GM12892 (cell line): ENCODE measurements at places on chromosomes 16 and 17.

GRCh38 chr17:16342979-16343378, 10.3 kb downstream of the CENPV start:
- DNase-seq: no peak

DNA sequence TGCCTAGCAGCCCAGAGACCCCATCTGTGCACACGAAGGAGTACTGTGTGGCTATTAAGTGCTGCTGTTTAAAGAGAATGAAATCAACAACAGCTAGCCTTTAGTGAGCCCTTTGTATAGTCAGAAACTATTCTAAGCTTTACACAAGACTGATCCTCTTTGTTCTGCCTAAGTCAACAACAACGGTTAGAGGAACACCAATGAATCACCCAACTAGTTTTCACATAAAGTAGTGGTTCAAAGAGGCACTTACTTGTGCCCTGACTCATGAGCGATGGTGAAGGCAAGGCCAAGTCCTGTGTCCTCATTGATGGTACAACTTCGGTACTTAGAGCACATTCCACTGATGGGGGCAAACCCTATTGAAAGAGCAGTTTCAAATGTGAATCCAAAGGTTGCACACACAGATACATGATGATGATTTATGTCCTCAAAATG, 75.8 kb downstream of the ADAMTS18 start:
- no peak for DNase-seq

DNA sequence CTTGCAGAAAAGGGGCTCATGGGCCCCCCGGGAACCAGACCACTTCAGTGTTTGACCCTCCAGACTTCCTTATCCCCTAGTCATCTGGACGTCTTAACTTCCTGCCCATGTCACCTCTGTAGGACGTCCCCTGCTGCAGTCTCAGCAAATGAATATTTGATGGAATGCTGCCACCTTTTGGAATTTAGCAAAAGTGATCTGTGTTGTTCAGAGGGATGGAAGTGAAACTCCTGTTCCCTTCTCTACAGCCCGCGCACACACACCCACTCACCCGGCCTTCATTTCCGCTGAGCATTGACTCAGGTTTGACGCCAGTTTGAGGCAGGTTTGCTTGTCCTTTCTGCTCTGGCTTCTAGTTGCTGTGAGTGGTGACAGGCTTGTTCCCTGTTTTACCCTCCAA, 507.2 kb upstream of the EEF2KMT start:
- no peak for DNase-seq

DNA sequence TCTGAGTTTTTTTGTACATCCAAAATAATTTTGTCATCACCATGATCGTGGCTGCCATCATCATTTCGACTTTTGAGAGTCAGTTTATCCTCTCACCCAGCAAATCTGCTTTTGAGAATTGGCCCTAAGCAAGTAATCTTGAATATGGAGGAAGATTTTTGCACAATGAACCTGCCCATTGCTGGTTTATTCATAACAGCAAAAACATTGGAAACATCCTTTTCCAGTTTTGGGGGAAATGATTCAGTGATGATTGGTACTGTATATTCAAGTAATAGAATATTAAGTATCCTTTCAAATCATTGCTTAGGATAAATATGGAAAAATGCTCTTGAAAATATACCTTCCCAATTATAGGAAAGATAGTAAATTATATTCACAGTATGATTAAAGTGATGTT, 53.1 kb downstream of the PRKCA start:
- DNase-seq: no peak

- no peak for DNase-seq
Measured at GRCh38 chr16:56367764-56368163, 57.6 kb downstream of the AMFR start.

- DNase-seq: no peak
Measured at GRCh38 chr16:31436221-31437045, 6.2 kb downstream of the ZNF843 start.

DNA sequence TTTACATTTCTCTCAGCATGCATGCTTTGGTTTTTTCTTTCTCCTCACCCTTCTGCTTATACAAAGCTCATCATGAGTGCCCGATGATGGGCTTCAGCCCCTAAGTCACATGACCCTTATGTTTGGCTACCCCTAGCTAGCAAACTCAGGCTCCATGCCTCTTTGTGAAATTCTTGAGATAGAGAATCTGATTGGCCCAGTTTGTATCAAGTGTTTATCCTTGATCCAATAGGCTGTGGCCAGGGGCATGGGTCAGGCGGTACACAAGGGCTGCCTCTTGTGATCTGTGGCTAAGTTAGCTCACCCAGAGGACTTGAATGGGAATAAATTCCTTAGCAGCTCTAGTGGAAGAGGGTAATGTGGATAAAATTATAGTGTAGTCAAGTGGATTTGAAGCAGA, 11.5 kb upstream of the TOX3 start:
- no peak for DNase-seq

DNA sequence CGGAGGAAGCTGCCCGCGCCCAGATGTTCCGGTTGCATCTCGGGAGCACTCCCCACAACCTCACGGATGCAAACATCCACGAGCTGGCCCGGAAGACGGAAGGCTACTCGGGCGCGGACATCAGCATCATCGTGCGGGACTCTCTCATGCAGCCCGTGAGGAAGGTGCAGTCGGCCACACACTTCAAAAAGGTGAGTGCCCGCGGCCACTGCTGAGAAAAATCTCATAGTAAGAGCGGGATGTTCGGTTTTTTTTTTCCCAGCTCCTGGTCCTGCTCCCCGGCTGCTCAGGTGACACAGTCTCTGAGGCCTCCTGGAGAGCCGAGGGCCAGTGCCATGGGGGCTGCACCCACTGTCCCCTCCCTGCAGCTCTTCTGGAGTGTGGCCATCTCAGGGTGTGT, 9.3 kb downstream of the PDF start:
- no peak for DNase-seq

- no peak for DNase-seq
Measured at GRCh38 chr17:75096082-75096625, 8.4 kb downstream of the SLC16A5 start.

GRCh38 chr16:3983081-3983520, 102.6 kb upstream of the CREBBP start:
- peak; percentile 51 for DNase-seq

GRCh38 chr17:57778306-57778705, 33.2 kb upstream of the CCDC182 start:
- DNase-seq: no peak

- no peak for DNase-seq
Measured at GRCh38 chr17:7843257-7843535, 9.2 kb downstream of the KDM6B start.

- DNase-seq: no peak
Measured at GRCh38 chr17:49224198-49224996, 6.2 kb downstream of the PHOSPHO1 start.

DNA sequence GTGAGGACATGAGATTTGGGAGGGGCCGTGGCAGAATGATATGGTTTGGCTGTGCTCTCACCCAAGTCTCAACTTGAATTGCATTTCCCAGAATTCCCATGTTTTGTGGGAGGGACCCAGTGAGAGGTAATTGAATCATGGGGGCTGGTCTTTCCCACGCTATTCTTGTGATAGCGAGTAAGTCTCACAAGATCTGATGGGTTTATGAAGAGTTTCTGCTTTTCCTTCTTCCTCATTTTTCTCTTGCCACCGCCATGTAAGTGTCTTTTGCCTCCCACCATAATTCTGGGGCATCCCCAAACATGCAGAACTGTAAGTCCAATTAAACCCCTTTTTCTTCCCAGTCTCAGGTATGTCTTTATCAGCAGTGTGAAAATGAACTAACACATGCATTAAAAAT, 40.6 kb downstream of the CCT6B start:
- no peak for DNase-seq

DNA sequence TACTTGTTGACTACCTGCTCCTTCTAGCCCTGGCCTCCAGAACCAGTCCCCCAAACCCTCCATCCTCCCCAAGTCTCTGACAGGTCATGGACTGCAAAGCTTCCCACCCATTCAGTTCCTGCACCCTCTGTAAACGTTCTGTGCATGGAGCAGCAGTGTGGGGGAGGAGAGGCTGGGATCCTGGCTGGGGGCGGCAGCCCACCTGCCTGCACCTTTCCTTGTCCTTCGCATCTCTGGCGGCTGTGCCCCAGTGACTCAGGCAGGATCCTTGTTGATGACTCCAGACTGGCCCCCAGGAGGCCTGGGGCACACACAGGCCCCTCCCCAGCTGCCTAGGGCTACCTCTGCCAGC, 1.6 kb upstream of the PKMYT1 start:
- DNase-seq: no peak

DNA sequence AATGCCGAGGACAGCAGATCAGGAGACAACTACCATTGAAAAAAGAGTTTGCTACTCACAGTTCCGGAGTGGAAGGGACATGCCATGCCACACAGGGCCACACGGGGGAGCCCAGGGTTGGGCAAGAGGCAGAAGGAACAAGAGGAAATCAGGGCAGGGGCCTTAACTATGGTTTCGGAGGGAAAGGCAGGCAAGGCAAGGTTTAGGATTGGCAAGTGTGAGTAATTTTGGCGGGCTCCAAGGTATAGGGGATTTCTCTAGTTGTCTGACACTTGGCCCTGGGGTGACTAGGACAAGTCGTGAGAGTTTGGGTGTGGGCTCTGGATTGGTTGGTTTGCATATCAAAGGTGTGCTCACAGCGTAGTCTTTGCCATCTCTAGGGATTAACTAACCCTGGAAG, 27.0 kb upstream of the NTN1 start:
- no peak for DNase-seq

DNA sequence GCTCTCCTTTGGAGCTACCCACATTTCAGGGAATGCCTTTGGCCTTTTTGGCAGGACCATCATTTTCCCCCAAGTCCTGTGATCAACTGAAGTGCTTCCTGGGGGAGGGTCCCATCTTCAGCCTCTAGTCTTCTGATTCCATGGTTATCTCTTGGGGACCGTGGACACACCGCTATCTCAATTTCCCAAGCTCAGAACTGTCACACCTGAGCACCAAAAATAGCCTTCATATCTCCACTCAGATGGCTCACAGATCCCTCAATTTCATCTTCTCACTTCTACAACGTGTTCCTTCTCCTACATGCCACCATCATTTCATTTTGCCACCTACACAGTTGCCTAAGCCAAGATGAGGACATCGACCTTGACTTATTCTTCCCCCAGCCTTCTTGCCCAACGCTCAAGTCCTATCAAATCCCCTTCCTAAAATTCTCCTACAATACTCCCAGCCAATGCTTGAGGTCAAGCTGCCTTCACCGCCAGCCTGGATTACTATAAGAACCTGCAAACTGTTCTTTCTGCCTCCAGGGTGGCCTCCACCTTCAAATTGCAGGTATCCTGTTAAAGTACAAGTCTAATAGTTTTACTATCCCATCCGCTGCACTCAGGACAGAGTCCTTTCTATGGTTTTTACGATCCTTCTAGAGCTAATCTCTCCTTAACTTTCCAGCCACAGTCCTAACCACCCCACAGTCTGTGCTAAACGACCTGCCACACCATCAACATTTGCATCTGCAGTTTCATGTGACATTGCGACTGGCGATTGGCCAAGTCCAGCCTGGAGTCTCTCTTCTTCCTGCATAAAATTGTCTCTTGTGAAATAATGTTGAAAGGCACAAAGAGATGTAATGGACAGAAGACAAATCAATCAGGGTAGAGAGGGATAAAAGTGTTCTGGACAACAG, 6.2 kb downstream of the ATP6V0D1 start:
- no peak for DNase-seq

- DNase-seq: no peak
Measured at GRCh38 chr17:47935961-47936360, 5.4 kb upstream of the PNPO start.

GRCh38 chr16:69880640-69881133, 70.4 kb upstream of the CLEC18A start:
- DNase-seq: no peak

GRCh38 chr17:81733507-81734404, 21.7 kb downstream of the SLC25A10 start:
- DNase-seq: peak; percentile 96

DNA sequence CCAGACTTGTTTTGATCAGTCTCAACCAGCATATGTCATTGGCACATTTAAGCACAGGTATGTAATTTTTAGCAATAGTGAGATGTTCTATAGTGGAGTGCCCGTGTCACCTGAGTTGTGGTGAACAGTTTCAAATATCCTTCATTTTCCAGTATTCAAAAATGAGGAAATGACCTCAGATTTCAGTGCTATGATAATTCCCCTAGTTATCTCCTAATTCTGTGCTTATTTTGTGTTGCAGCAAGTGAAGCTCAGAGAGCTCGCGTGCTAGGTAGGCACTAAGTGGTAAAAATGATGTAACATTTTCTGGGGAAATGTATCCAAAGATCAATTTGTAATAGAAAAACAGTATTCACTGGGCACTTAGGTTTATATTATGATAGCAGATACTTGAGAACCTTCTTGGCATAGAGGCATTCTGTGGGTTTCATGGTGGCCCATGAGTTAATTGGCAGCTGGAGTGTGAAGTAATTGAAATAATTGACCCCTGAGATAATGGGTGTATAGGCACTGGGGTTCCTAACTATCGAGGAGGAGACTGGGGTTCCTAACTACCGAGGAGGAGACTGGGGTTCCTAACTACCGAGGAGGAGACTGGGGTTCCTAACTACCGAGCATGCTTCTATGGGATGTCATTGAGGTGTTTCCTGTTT, 159.1 kb downstream of the PRKCA start:
- no peak for DNase-seq

DNA sequence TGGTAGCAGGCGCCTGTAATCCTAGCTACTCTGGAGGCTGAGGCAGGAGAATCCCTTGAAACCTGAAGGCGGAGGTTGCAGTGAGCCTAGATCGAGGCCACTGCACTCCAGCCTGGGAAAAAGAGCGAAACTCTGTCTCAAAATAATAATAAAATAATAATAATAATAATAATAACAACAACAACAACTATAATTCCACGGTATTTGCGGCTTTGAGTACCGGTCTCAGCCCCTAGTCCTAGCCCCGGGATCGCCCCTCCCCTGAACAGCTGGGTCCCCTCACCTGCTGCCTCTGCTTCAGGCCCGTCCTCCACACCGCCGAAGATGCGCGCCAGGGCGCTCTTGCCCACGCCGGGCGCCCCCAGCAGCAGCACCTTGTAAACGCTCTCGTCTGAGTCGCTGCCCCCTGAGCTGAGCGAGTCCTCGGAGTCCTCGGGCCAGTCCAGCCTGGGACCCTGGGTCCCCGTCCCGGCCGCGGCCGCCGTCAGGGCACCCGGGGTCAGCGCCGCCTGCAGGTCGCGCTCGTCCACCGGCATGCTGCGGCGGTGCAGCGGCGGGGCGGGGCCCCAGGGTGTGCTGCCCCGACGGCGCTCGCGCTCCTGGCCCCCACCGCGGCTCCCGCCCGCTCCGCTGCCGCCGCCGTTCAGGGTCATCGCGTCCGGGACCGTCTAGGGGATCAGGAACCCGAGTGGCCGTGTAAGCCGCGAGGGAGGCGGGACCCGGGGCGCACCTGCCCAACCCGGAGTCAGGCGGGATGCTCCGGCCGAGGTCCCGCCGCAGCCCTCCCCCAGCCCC, 611 bp downstream of the RRAD start:
- DNase-seq: peak; percentile 66
